ENCODE measurements at places on chromosomes 1 and 21.

- no peak for DNase-seq
Measured at GRCh38 chr1:225544263-225544662, 108.7 kb downstream of the ENAH start.

GRCh38 chr1:3847081-3847480 lies 9.9 kb downstream of the CEP104 start:
- DNase-seq, result no peak

- DNase-seq, result no peak
Measured at GRCh38 chr21:36744560-36745231, 45.8 kb downstream of the SIM2 start.

GRCh38 chr21:42367367-42368165 lies 1.2 kb upstream of the TFF1 start:
- no peak for DNase-seq

DNA sequence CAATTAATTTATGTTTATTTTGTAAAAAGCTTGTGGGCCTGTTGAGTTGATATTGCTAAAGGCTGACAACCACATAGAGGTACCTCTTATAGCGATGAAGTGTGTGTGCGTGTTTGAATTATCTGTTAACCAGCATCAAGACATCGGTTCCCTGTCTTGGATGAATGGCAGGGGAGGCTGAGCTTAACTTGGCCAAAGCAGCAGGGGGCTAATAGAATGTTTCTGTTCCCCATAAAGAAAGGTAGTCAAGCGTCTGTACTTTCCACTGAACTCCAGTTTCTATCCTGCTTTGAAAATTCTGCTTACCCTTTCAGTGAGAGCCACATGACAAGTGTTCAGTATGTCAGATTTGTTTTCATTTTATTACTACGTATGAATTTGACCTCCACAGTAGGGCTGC lies 63.0 kb downstream of the ROR1 start:
- no peak for DNase-seq

GRCh38 chr1:10419351-10419750 lies 10.9 kb upstream of the CENPS start:
- no peak for DNase-seq

DNA sequence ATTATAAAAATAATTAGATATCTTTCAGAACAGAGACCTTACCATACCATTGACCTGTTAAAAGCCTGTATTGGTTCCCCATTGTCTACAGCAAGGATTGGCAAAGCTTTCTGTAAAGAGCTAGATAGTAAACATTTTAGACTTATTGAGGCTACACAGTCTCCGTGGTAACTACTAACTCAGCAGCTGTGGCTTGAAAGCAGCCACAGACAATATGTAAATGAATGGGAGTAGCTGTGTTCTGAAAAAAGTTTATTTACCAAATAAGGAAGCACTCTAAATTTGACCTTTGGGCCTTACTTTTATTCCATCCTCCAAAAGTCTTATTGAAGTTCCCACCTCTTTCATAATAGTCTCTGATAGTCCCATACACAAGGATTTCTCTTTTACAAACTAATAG lies 39.7 kb downstream of the NUP210L start:
- DNase-seq, result no peak

All from NCI-H2171 treated with DMSO at 0.1 percent for 48 hours (cell line).